Activated T-helper 9 cell treated with anti-CD3 and anti-CD28 coated beads, Interleukin-2, amount 50 U/mL, for 16 hours (primary cell): ENCODE measurements at places on chromosomes 12 and 14.

DNA sequence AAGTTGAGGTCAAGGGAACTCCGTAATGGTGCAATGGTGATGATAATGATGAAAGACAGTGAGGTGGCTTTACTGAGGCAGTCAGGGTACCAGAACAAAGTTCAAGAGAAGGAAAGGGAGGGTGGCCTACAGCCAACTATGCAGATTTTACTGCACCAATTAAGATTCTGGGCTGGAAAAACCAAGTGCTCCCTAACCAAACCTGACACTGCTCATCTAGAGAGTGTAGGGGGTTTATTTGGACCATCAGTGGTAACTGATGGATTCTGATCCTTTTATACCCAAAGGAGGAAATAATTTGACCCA, 387 bp downstream of the LRRC9 start:
- DNase-seq: no peak

- DNase-seq: no peak
These were observed 88.3 kb downstream of the RIN3 start for GRCh38 chr14:92601757-92602417.

DNA sequence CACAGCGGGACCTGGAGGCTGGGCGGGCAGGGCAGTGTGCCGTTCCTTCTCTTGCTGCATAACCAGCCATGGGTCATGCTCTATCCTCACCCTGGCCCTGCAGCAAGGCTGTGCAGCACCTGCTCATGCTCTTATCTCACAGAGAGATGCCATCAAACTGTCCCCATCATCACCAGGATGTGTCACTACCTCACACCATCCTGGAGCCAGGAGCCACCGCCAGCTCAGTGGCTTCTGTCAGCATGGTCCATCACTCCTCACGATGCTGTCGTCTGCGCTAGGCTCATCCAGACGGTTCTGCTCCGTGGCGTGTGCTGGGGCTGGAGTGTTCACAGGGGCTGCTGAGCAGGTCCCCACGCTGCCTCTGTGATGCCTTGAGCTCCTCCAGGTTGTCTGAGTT, 77.2 kb upstream of the DYNC1H1 start:
- DNase-seq: no peak

GRCh38 chr12:89436062-89436461, 83.8 kb upstream of the DUSP6 start:
- no peak for DNase-seq

GRCh38 chr12:96438330-96438729, 38.1 kb upstream of the CDK17 start:
- DNase-seq: no peak

DNA sequence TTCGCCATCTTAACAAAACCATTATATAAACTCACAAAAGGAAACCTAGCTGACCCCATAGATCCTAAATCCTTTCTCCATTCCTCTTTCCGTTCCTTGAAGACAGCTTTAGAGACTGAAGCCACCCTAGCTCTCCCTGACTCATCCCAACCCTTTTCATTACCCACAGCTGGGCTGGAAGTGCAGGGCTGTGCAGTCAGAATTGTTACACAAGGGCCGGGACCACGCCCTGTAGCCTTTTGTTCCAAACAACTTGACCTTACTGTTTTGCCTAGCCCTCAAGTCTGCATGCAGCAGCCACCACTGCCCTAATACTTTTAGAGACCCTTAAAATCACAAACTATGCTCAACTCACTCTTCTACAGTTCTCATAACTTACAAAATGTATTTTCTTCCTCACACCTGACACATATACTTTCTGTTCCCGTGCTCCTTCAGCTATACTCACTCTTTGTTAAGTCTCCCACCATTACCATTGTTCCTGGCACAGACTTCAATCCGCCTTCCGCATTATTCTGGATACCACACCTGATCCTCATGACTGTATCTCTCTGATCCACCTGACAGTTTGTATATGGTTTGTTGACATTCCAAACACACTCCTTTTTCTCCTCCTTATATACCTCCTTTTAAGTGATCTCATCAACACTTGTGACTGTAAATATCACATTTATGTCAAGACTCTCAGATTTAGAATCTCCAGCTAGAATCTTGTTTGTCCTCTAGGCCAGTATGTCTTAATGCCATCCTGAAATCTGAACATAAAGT, 208.7 kb downstream of the KITLG start:
- no peak for DNase-seq

GRCh38 chr12:3123729-3124128, 46.5 kb downstream of the TSPAN9 start:
- DNase-seq: no peak
